ENCODE measurements at places on chromosomes 1 and 21.
A peak's percentile ranks its signal among the peaks of the same experiment; 100 is the strongest.

DNA sequence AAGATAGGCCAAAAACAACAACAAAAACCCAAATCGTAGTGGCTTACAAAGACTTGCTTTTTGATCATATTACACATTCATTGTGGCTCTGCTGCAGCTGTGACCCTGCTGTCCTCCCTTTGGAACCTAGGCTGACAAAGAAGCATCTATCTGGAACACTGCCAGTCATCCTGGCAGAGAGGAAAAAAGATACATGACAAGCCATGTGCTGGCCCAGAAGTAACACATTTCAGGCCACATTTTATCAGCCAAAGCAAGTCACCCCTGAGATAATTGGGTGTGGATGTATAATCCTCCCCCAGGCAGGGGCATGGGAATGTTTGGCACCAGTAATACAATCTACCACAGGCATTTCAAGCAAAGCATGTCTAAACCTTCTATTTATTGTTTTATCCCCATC lies 37.2 kb upstream of the AGO1 start:
- no peak for DNase-seq

DNA sequence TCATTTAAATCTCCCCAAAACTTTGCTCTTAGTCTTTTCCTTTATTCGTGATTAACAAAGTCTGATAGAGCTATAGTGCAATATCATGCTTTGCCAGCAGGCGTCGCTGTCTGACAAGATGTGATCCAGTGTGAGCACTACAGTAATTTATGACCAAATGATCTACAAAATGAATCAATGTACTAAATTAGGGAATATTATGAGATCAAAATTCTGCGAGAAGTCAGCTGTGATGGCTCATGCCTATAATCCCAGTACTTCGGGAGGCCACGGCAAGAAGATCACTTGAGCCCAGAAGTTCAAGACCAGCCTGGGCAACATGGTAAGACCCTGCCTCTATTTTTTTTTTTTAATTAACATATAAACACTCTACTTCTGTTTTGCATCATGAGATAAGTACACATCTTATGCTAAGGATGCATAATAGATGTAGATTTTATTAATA lies 3.6 kb upstream of the SPSB1 start:
- peak; percentile 86 for DNase-seq

GRCh38 chr1:209755926-209756614 lies at the start of gene TRAF3IP3:
TRAF3IP3 (plus strand) TSS chr1:209756053; CDS start chr1:209760040, 3,987 bp downstream.
- no peak for DNase-seq

DNA sequence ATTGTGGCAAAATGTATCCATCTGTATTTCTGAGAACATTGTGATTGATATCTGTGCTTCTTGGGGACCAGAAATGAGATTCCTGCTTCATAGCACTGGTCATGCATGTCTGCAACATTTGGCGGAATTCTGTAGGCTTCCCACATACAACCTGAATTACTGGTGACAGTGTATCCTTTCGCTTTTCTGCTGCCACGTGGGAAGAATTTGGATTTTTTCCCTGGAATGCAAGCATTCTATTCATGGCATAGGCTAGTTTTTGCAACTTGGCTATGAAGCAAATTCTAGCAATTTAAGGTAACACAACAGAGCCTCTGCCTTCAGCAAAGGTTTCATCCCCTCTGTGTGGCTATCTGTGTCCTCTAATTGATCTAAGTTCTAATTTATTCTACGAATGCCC lies 85.9 kb downstream of the BCAR3 start:
- DNase-seq, result no peak

GRCh38 chr1:1924386-1924785 lies 5.3 kb upstream of the TMEM52 start:
- DNase-seq, result no peak

GRCh38 chr1:119008483-119009311 lies 20.6 kb upstream of the TBX15 start:
- DNase-seq, result peak; percentile 90

DNA sequence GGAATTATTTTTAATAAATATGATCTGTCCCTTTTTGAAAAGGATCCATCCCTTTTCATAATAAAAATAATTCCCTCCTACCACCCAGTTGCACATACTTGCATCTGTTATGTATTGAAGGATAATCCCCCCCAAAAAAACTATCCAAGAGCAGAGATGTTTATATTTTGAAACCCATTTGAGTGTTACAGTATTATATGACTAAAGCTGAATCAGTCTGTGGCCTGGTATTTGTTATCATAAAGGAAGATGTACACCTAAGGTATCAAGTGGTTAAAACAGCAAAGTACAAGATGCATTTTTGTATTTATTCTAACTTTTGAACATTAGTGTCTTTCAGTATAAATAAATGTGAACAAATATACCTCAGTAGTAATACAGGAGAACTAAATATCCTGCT lies 12.7 kb upstream of the TGFB2 start:
- DNase-seq, result no peak

DNA sequence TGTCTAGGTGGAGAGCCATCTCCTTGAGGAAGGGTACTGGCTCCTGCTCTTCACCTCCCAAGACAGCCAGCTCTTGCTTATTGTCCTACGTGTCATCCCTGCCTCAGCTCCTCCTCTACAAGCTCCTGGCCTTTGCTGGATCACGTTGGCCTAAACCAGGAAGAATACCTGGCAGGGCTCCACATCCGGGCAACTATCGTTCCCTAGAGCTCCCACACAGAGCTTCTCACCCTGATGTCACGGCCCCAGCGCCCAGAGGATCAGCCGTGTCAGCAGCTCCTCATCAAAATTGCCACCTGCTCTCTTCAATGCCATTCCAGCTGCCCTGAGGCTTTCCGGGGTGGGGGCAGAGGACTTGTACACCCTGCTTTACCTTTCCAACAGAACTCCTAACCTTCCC lies 1.9 kb upstream of the TPM3 start:
- DNase-seq, result no peak

GRCh38 chr1:151978922-151979321 lies 14.7 kb downstream of the S100A10 start:
- peak; percentile 22 for DNase-seq

DNA sequence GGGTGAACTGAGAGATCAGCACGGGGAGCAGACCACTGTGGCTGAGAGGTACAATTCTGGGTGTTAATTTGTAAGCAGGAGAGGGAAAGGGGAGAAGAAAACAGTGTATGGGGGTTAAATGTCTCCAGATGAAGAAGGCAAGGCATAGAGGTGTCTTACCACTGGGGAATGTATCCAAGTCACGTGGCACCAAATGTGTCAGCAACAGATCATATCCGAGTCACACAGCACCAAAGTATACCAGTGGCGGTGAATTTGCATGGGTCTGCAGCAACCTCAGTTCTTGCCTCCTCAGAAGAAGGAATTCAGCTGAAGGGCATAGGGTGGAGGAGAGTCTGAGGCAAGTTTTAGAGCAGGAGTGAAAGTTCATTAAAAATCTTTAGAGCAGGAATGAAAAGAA lies 21.2 kb upstream of the SYCP1 start:
- no peak for DNase-seq

DNA sequence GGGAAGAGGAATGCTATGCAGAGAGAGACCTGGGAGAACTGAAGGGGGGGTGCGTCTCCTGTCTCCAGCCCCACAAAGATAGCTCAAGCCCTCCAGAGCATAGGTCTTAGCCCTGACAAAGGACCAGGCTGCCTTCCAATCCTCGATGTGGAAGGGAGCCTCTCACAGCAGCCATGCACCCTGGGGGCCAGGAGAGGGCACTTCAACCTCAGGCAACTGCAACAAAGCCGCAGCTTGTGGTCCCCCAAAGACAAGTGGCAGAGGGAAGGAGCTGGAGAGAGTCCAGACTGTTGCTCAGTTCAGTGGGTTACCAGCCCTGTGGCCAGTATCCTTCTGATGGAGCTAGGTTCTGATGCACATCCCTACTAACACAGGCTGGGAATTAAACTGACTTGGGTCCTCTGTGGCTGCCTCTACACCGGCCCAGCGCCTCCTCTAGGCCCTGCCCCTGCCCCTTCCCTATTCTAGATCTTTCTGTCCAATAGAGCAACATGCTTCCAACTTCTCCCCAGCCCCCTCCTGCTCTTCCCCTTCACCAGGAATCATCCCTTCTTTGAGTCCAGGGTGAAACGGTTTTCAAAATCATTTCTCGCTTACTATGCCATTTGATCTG lies 100.7 kb upstream of the SPATA6 start:
- peak; percentile 91 for DNase-seq

GRCh38 chr1:181062836-181063428 lies 25.6 kb upstream of the IER5 start:
- no peak for DNase-seq

DNA sequence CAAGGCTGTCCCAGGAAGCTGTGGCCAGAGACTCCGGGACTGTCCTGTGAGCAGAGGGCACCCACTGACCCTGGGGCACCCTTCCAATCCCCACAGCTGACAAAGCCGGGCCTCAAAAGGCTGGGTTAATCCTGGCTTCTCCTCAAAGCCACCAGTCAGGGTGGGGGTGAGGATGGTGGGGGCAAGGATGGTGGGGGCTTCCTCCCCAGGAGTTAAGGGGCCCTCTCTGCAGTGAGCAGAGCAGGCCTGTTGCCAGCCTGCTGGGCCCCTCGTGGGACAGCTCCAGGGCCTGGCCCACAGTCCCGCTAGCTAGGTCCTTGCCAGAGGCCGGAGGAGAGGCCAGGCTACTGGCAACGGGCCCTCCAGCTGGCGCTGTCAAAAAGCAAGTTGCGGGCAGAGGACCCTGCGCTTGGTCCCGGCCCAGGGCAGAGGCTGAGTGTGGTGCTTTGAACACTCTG lies 37.9 kb upstream of the CCDC27 start:
- no peak for DNase-seq

DNA sequence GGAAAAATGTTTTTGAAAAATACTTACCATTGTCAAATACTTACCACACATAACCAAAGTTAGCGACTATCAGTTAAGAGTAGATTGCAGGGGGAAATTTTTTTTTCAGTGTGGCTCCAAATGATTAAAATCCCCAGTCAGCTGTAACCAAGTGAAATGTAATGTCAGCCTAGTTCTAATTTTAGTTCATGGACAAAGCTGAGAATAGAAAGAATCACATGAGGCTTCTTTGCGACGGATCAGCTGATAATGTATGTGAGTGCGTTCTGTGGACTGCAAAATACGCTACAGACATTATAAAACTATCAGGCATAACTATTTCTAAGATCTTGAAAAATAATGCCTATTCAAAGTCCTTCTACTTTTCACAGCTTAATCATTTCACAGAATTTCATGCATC lies at the start of gene LRRC39:
Gene LRRC39 (minus strand): TSS at position 166 of the 400 bp plus-strand sequence. CDS start 9,740 bp downstream, outside the sequence.
- no peak for DNase-seq

- DNase-seq, result no peak
Measured at GRCh38 chr1:224825525-224826000, 103.9 kb upstream of the DNAH14 start.

- DNase-seq, result no peak
Measured at GRCh38 chr1:170711682-170712081, 47.8 kb downstream of the PRRX1 start.

All from eye (tissue), 1 donor.